ENCODE measurements at places on chromosomes 11 and 22. TPM values are rescaled to one million over a fixed set of nuclear protein-coding genes. Genes with fewer than 3 reads are reported as not detected.

The SPI1 gene
- total RNA-seq: not detected

The ALG12 gene
- total RNA-seq: 14.3 TPM

The SMTNL1 gene
- not detected for total RNA-seq

The PRAME gene
- not detected for total RNA-seq

The MAML2 gene
- 10.7 TPM for total RNA-seq

The DRD4 gene
- 0.15 TPM for total RNA-seq

The RBMXL2 gene
- not detected for total RNA-seq

The DMC1 gene
- total RNA-seq: 2.4 TPM

The LRRC56 gene
- total RNA-seq: 0.34 TPM

The INTS4 gene
- 22.0 TPM for total RNA-seq

Measured in bronchus fibroblast of lung (primary cell).